ENCODE measurements at places on chromosomes 4 and X. TPM values are rescaled to one million over a fixed set of nuclear protein-coding genes. Genes with fewer than 3 reads are reported as not detected.

DNA sequence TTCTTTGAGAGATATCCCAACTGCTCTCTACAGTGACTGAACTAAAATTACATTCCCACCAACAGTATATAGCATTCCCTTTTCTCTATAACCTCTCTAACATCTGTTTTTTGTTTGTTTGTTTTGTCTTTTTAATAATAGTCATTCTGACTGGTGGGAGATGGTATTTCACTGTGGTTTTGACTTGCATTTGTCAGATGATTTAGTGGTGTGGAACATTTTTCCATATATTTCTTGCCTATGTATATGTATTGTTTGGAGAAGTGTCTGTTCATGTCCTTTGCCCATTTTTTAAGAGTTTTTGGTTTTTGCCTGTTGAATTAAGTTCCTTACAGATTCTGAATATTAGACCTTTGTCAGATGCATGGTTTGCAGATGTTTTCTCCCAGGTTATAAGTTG is 9.0 kb downstream of the USO1 start:
- DNase-seq = no peak

DNA sequence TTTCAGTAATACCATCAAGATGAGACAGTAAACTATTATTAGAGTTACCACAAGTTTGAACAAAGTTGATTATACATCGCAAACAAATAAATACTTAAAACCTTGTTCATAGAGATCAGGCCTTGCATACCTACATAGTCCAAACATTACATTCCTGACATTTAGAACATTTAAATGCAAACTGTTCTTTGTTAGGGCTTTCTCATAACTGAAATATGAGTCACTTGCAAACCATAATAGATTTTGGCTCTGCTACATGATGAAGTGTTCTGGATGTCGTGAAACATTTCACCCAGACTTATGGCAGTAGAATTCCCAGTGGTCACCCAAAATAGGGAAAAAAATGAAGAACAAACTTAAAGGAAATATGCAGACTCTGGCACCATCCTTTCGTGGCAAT is 75.0 kb downstream of the FAT4 start:
- DNase-seq = no peak

DNA sequence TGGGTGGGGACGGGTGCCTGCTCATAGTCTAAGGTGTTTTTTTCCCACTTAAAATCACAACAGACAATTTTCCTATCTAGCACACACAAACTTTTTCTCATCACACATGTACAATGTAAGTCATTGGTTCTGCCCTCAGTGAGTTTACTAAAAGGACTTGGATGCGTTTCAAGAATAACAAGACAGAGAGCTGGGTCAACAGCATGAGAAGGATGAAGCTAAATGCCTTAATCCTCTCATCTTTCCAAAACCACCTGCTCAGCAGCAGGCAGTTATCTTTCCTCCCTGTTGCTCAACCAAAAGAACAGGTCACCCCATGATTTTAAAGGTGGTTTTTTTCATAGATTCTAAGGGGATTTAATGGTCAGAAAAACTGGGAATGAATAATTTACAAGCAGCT is 40.1 kb downstream of the OFD1 start:
- no peak for DNase-seq

DNA sequence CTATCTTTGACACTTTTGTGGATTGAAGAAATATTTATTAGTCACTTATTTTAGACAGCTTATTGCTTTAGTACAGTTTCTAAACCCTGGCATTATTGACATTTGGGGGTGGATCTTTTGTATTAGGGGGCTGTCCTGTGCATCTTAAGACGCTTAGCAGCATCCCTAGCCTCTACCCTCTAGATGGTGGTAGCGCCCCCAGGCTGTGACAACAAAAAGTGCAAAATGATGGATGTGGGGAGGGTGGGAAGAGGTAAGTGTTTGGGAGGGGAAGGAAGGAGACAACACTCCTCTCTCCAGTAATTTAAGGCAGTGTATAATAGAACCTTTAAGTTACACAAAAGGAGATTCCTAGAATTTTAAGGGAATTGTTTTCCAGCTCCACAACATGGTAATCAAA is 1210.6 kb downstream of the C4orf33 start:
- no peak for DNase-seq

The PCDH18 gene
- 9.0 TPM for total RNA-seq

The RS1 gene
- total RNA-seq = not detected
